Adipocyte (in vitro differentiated cells): ENCODE measurements at places on chromosomes 4 and X.

- DNase-seq: no peak
Observed at GRCh38 chrX:140190441-140191108, 225.3 kb upstream of the CXorf66 start.

- no peak for DNase-seq
Observed at GRCh38 chr4:82256718-82257117, 117.1 kb downstream of the HNRNPD start.

GRCh38 chr4:48047896-48048295 is 31.3 kb downstream of the NIPAL1 start:
- no peak for DNase-seq

DNA sequence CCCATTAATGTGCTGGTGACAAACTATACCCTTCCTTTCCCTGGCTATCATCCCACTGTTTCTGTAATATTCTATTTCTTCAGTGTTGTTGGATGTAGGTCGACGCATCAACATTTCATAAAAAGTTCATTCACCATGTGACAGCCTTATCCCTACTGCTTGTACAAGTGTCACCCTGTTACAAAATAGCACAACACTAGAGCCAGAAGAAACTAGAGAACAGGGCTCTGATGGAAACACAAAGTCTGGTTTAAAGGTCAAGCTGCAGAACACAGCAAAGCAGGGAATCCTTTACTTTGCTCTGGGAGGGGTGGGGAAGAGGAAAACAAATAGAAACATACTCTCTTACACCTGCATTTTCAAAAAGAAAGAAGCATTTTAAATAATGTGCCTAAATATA is 131.3 kb upstream of the TBC1D9 start:
- no peak for DNase-seq

DNA sequence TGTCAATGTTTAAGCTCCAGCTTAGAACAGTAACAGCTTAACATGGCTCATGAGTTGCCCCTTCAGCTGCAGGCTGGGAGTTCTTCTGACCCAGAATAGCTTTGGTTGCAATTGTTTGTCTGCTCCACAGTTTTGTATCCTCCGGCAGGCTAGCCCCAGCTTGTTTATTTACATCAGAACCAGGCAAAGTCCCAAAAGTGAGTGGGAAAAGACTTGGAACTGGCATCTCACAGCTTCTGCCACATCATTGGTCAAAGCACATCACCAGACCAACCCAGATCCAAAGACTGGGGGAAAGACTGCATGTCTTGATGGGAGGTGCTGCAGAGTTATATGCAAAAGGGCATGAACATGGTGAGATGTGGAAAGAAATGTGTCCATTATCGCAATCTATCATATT is 231.2 kb upstream of the CPEB2 start:
- peak; percentile 24 for DNase-seq

- DNase-seq: no peak
Observed at GRCh38 chr4:140752291-140753068, 3.7 kb downstream of the TBC1D9 start.

GRCh38 chr4:109562457-109563239 is 2.6 kb downstream of the MCUB start:
- no peak for DNase-seq

DNA sequence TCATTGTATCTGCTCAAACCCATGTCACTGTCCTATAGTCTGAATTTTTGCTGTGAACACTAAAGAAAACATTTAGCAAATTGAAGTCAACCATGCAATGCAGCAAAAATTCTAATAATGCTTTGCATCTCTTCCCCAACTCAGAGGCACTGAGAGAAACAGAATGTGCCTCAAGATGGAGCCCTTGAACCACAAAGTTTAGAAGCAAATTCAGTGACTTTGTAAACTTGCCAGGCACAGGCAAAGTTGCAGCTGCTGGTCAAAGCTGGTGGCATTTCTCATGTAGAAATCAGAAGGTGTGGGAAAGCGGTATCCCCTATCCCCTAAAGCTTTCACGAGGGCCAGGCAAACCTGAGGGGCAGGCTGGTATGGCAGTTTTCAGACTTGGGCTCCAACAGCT is 121.7 kb upstream of the DIPK2B start:
- peak; percentile 87 for DNase-seq

GRCh38 chr4:185654311-185654710 is 119.0 kb upstream of the PDLIM3 start:
- DNase-seq: no peak

DNA sequence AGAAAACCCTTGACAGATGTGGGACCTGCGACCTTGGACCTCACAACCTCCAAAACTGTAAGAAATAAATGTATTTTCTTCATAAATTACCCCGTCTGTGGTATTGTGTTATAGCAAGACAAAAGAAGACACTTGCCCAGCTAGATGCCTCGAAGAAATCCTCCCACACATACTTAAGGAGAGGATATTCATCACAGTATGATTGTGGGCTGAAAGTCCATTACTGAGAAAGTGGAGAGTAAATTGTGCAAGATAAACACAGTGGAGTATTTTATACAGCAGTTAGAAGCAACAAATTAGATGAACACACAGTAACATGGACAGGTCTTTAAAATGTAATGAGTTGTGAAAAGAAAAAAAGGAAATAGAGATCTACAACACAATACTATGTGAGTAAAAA is 25.8 kb upstream of the PLA2G12A start:
- no peak for DNase-seq

DNA sequence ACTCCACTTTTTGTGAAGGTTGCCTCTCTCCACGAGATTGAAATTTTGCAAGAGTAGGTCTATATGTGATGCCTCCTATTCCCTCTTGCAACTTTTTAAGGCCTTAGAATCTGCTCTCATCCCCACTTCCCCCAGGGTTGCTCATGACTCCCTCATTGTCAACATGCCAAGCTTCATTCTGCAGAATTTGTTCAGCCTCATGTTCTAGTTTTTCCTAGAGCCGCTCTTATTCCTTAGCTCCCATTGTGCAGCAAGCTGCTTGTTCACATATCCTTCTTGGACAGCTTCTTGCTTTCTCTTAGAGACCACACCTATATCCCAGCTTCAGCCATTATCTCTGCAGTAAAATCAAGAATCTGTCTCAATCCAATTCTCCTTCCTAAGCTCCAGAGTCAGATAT is 82.4 kb downstream of the CNGA2 start:
- DNase-seq: peak; percentile 7

DNA sequence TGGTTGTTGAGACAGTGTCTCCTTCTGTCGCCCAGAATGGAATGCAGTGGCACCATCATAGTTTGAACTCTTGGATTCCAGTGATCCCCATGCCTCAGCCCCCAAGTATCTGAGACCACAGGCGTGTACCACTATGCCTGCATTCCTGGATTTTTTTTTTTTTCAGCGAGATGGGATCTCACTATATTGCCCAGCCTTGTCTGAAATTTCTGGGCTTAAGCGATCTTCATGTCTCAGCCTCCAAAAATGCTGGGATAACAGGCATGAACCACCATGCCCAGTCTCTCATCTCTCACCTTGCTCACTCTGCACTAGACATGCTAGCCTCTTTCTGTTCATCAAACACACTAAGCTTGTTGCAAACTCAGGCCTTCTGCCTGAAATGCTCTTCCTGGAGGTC is 104.1 kb downstream of the UBE2K start:
- DNase-seq: no peak
